ENCODE measurements at places on chromosomes 7 and 10. TPM values are rescaled to one million over a fixed set of nuclear protein-coding genes. Genes with fewer than 3 reads are reported as not detected.

Gene SLC39A12
- total RNA-seq, result not detected

Gene ADARB2
- total RNA-seq, result 0.40 TPM

Gene CCL24
- not detected for total RNA-seq

Gene ZEB1
- total RNA-seq, result 49.8 TPM

Gene ODAD2
- 0.52 TPM for total RNA-seq

Gene TMEM176A
- not detected for total RNA-seq

Gene SMKR1
- total RNA-seq, result not detected

Gene SMURF1
- total RNA-seq, result 15.9 TPM

Gene NUDCD3
- 46.7 TPM for total RNA-seq

Gene FGFR2
- 0.52 TPM for total RNA-seq

Gene WNT8B
- not detected for total RNA-seq

Gene HTRA1
- total RNA-seq, result 93.3 TPM

Gene FOXP2
- total RNA-seq, result 1.4 TPM

Gene NODAL
- not detected for total RNA-seq

Gene LIPN
- total RNA-seq, result not detected

Gene EPO
- total RNA-seq, result 0.48 TPM

Gene CRYGN
- total RNA-seq, result not detected

Gene PSMC2
- total RNA-seq, result 148 TPM

Gene PRKG1
- total RNA-seq, result 6.2 TPM

Gene NPY
- not detected for total RNA-seq

Gene HPSE2
- total RNA-seq, result not detected

Gene PTPN20
- 0.08 TPM for total RNA-seq

Gene MACROH2A2
- total RNA-seq, result 30.7 TPM

Gene FAM131B
- total RNA-seq, result 3.9 TPM

Gene GRID1
- total RNA-seq, result 0.16 TPM

Gene SPDYE9
- not detected for total RNA-seq

Gene PARG
- total RNA-seq, result 14.5 TPM

Gene MRPS16
- total RNA-seq, result 60.0 TPM

Gene ZNF32
- total RNA-seq, result 24.6 TPM

Gene PLEKHS1
- not detected for total RNA-seq

Gene TLX1
- total RNA-seq, result not detected

Gene CDC123
- 53.7 TPM for total RNA-seq

Gene FGL2
- 1.9 TPM for total RNA-seq

Gene ZNF239
- 3.6 TPM for total RNA-seq

Gene ASB15
- not detected for total RNA-seq

Gene ABHD11
- 19.0 TPM for total RNA-seq

Gene SLC29A4
- 12.4 TPM for total RNA-seq

Gene MUC12
- total RNA-seq, result not detected

Gene GTF2IRD1
- 16.5 TPM for total RNA-seq

Gene TRIL
- total RNA-seq, result 11.4 TPM

Gene CADPS2
- total RNA-seq, result 6.2 TPM

Gene LMBR1
- 37.4 TPM for total RNA-seq

Gene RBP3
- total RNA-seq, result not detected

Gene SYT15
- 0.24 TPM for total RNA-seq

Gene MEOX2
- total RNA-seq, result 0.13 TPM

Gene GRB10
- total RNA-seq, result 36.7 TPM

Gene AKR1E2
- total RNA-seq, result 2.7 TPM

Data from epithelial cell of alveolus of lung (primary cell).